ENCODE measurements at places on chromosomes 1 and 21.

DNA sequence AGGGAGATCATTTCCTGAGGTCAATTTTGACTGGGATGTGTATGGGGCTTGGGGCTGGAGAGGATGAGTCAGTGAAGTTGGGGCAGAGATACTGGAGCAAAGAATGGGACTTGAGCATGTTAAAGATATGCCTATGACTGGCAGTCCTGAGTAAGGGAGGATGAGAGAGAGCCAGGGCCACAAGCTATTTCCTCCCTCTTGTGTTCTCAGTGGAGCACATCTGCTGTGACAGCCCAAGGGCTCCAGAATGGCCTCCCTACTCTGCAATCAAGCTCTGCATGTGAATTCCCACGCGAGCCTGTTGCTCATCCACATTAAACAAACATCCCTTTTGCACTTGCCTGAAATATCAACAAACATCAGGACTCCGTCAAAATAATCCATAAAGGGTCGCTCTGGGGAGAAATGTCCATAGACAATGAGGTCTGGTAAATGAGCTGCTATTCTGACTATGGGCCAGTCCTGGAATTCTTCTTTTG lies 9.2 kb downstream of the ADCY10 start:
- no peak for DNase-seq

- no peak for DNase-seq
These were observed 44.3 kb upstream of the HPDL start for GRCh38 chr1:45282351-45282750.

- DNase-seq, result no peak
These were observed 37.2 kb downstream of the LRRC71 start for GRCh38 chr1:156957634-156958033.

DNA sequence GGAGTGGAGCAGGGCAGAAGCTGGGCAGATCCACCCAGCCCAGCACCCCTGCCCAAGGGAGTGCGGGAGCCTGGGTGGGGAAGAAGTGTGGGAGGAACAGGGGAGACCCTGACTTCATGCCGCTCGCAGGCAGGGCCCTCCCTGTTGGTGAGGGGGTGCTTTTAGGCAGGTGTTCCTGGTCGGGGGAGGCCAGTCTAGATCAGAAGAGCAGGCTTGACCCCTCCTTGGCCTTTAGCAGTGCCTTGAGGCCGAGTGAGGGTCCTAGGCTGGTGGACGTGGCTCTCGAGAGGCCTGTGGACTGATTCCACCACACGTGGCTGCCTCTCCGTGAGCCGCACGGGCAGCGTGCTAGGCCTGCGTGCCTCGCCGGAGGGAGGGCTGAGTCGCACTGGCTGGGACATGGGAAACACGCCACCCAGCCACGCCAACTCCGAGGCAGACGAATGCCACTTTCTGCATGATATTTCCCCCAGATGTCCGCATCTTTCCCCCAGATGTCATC lies 19.4 kb upstream of the COL18A1 start:
- DNase-seq, result no peak

- no peak for DNase-seq
These were observed 114.8 kb downstream of the DNAH14 start for GRCh38 chr1:225044258-225044657.

- DNase-seq, result no peak
These were observed 42.5 kb upstream of the GPR52 start for GRCh38 chr1:174405219-174405618.

GRCh38 chr1:52190500-52191252 lies 48.8 kb downstream of the ZFYVE9 start:
- DNase-seq, result no peak

GRCh38 chr1:229204921-229205777 lies 65.8 kb upstream of the RAB4A start:
- no peak for DNase-seq

GRCh38 chr1:68016381-68016780 lies 34.0 kb downstream of the DIRAS3 start:
- no peak for DNase-seq

- no peak for DNase-seq
These were observed 11.1 kb downstream of the EPB41 start for GRCh38 chr1:28925350-28925891.

- DNase-seq, result no peak
These were observed 8.2 kb downstream of the NADK start for GRCh38 chr1:1770102-1770501.

- DNase-seq, result no peak
These were observed 358 bp downstream of the TSPAN2 start for GRCh38 chr1:115088871-115089419.

DNA sequence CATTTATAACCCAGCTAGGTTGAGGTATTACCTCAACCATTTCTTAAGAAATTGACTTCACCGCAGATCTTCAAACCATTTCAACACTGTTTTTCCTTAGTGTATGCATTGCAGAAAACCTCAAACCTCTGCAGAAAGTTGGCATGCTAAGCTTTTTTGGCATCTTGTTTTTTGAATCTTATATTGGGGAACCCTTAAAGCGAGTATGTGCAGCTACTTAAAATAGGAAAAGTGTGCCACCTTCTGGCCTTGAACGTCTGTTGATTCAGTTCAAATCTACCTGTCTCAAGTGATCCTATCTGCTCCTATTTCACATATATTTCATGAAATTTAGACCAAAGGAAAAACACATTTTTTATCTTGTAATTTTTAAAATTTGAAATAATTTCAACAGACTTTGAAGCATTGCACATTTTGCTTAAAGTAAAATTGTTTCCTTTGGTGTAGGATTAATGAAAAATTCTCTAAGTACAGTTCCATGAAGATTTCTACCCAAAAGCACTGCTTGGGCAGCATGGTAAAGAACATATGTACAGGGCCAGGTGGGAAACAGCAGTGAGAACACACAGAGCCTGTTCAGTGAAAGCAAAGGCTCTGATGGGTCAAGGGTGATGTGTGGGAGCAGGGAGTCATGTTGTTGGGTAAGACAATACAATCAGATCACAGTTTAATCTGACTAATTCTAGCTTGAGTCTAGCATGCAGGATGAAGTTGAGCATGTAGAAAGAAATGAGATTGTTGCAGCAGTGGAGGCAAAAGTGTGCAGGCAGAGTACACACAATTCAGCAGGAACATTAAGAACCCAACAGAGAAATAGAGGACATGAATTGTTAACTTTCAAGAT lies 17.2 kb downstream of the HENMT1 start:
- peak; percentile 37 for DNase-seq

DNA sequence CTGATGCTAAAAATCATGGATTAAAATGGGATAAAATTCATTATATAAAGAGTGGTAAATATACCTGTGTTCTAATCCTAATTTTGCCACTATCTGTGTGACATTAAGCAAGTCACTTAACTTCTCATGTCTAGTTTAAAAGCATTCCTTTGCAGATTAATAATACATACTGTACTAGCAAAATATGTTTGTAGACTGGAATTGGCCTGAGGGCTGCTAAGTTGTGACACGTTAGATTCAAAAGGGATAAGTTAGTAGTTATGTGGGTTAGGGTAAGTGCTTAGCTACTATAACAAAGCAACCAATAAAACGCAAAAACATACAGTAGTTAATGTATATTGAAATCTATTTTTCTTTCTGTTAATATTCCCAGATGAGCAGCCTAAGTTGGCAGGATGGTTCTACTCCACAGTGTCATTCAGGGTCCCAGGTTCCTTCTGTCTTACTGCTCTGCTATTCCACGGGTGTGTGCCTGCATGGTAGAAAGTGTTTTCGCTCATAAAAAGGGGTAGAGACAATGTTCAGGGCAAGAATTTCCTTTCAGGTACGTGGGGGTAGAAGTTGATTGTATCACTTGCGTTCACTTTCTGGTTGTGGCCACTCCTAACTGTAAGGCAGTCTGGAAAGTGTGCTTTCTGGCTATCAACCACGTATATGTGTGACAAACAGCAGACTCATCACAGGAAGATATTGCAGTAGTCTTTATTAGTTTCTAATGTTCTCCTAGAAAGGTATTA lies 239.8 kb downstream of the NFIA start:
- DNase-seq, result no peak

DNA sequence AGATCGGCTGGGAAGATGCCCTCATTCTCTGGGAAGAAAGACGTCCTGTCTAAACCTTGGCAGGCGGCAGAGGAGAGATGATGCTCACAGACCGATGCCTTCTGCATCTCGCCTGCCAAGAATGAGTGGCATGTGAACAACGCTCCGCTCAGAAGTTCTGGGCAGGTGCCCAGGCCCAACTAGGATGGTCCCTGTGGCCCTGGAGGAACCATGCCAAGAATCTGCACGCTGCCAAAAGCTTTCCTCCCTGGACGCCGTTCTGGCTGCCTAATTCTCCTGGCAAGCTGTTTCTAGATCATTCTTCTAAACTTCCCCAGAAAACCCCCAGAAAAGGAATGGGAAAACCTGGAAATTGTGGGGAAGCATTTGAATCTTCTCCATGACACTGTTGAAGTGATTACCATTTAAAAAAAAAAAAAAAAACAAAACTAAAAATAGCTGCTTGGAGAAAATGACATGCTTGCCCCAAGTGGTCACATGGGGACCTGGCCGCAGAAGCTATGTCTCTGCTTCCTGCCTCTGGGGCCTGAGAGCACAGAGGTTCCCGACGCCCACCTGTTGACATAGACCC lies 440.9 kb downstream of the PRDM2 start:
- no peak for DNase-seq

- DNase-seq, result no peak
These were observed 98.8 kb upstream of the DUSP10 start for GRCh38 chr1:221840511-221841243.

DNA sequence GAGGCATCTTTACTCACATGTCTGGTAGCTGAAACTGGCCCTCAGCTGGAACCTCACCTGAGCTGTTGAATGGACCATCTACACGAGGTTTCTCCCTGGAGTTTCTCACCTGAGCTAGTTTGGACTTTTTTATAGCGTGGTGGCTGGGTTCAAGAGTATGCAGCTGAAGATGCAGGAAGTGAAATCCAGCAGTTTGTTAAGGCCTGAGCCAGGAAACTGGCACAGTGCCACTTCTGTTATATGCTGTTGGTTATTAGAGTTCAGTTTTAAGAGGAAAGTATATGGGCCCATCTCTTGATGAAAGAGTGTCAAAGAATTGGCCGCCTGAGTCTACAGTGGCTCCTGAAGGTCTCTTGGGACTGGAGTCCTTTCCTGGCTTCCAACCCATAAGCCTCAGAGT lies 35.6 kb downstream of the STUM start:
- DNase-seq, result no peak

GRCh38 chr1:182041615-182042014 lies 19.9 kb downstream of the ZNF648 start:
- DNase-seq, result no peak

GRCh38 chr1:242556276-242556675 lies 31.8 kb upstream of the PLD5 start:
- no peak for DNase-seq

GRCh38 chr21:43337901-43338655 lies 88.9 kb downstream of the SIK1 start:
- DNase-seq, result no peak

DNA sequence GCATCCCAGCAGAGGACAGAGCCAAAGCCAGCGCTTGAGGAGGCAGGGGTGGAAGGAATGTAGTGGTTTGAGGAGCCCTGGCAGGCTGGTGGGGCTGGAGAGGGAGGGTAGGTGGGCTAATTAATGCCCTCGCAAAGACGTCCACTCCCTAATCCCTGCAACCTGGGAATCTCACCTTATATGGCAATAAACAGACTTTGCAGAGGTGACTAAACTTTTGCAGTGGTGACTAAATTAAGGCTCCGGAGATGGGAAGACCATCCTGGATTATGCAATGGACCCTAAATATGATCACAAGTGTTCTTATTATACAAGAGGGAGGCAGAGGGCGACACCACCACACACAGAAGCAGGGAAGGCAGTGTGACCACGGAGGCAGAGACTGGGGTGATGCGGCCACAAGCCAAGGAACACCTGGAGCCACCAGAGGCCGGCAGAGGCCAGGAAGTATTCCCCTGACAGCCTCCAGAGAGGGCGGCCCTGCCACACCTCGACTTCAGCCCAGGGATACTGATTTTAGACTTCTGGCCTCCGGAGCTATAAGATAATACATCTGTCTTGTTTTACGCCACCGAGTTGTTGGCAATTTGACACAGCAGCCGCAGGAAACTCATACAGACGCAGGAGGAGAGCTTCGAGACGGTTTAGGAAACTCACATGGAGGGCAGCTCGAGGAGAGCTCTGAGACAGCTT lies 23.1 kb upstream of the NPPB start:
- no peak for DNase-seq

DNA sequence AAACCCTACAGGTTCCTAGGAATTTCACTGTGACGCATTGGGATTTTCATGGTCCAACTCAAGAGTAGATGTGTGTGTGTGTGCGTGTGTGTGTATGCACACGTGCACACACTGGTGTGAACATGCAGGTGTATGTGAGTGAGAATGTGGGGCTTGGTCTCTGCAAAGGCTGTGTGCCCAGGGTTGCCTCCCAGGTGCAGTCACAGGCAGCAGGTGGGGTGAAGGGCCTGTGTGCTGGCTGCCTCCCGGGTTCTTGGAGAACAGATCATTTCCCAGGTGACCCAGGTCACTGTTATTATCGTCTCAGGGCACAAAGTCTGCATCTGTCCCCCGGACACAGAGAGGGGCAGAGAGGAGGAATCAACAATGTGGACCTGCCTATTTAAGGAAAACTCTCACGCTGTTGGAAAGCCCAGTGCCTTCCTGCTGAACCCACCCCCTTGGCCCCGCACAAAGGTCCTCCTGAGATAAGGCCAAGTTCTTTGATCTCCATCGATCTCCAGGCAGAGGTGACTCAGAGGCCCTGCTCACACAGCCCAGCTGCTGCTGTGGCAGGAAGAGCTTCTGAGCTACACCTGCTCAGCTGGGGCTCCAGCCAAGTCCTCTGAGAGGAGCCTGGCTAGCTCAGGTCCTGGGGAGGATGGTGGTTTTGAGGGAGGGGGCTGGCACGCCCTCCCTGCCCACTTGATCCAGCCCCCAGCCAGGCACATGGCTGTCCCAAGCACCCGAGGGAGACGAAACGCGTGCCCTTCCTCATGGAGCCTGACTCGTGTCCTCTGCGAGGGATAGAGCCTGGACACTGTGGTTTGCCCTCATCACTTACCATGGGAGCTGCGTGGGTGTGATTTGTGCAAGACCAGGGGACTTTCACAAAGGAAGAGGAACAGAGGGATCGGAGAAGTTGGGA lies 134.0 kb upstream of the ARHGEF16 start:
- no peak for DNase-seq

DNA sequence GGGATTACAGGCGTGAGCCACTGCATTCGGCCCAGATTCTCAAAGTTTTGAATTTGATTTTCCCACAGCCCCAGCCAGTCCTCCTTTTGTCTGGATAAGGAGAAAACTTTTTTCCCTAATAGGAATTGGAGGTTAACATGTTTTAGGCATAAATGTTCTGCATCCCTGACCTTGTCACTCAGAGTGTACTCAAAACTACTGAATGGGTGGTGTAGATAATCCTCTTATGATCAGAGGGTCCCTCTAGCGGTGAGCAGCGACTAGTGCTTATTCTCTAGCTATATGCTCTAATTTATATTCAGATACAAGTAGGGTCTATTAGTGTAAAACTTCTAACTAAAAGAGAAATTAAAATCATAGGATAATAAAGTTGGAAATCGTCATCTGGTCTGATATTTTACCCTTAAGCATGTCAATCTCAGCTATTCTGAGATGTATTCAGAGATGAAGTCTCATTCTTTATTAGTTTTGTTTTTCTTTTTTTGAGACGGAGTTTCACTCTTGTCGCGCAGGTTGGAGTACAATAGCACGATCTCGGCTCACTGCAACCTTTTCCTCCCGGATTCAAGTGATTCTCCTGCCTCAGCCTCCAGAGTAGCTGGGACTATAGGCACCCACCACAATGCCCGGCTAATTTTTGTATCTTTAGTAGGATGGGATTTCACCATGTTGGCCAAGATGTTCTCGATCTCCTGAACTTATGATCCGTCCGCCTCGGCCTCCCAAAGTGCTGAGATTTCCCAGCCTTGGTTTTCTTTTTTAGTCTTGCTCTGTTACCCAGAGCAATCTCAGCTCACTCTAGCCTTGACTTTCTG lies 2.7 kb upstream of the PSMD4 start:
- DNase-seq, result peak; percentile 80

- no peak for DNase-seq
These were observed 154.3 kb upstream of the COL6A1 start for GRCh38 chr21:45827302-45827692.
